ENCODE measurements at places on chromosomes 1 and 21. TPM values are rescaled to one million over a fixed set of nuclear protein-coding genes. Genes with fewer than 3 reads are reported as not detected.

DNA sequence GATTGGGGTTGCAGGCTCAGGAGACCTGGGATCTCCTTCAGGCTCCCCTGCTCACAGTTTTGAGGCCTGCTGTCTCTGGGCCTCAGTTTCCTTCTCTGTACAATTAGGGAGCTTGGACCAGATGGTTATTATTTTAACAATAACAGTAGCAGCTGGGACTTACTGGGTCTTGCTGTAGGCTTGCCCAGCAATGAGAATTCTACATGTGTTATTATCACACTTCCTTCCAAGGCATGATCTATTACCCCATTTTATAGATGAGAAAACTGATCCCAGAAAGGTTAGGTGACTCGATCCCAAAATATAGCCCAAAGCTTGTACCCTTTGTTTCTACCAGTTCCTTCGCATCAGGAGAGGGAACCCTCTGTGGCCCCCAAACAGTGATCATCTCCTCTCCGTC is 153.8 kb downstream of the PTPRU start:
- no peak for DNase-seq

- no peak for DNase-seq
Observed at GRCh38 chr1:236067854-236068454, 3.1 kb upstream of the NID1 start.

GRCh38 chr1:207886227-207886626 is 24.7 kb downstream of the CD34 start:
- DNase-seq = no peak

DNA sequence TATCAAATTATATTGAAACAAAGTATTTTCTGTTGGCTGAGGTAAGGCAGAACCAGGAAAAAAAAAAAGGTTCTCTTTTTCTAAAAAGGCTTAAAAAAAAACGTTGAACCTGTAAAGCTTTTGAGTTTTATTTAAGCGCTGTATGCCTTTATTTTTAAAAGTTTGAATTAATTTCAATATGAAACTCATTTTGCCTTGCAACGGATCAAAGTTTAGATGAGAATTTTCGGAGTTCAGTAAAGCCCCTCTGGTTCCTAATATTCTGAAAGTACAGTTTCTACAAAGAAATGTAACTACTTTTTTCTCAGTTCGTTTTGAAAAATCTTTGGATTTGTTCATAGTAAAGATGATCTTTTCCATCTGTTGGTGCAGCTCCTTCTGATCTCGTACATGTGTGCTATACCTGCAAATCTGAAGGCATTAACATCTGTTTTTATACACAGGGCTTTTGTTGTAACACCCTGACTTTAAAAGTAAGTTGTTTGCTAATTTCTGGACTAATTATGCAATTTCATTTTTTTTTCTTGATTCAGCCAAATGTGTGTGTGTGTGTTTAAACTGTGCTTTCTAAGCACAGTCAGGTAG is 1.7 kb downstream of the ZBTB18 start:
- no peak for DNase-seq

DNA sequence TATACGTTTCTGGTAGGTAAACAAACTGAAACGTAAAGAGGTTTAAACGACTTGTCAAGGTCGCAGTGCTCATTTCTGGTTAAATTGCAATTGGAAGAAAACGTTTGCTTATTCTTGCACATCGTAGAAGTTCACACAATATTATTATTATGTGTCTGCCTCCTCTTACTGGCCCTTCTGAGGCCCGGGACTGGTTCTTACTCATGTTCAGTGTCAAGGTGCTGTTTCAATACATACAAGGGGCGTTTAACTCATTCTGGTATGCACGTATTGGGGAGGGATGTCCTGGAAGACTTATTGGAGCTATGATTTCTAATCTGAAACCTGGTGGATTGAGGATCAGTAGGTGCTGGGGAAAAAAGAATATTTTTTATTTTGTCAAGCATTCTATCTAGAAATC is 932 bp downstream of the RPF1 start:
- no peak for DNase-seq

The WNT3A gene
- 0.14 TPM for polyA plus RNA-seq

- DNase-seq = no peak
Observed at GRCh38 chr1:48687282-48688045, 89.2 kb downstream of the BEND5 start.

The RIPPLY3 gene
- polyA plus RNA-seq = 1.6 TPM

GRCh38 chr1:206891412-206891811 is 5.8 kb upstream of the IL24 start:
- no peak for DNase-seq

The ACTA1 gene
- polyA plus RNA-seq = 1.6 TPM

DNA sequence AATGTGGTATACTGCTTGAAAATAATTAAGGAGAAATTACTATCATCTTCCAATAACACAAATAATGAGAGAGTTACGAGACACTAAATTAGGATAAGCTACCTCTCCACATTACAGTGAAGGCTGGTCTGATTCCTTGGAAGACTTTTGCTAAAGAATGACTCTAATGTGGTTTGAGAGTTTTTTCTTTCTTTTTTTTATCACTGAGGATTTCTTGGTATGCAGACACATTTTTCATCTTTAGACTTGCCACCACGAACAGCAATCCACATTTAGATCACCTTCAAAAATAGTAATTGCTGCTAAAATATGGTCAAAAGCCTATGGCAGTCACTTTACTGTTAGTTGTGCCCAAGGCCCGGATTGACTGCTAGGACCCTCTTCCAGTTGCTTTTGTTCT is 16.6 kb upstream of the TMEM35B start:
- no peak for DNase-seq

The GPBP1L1 gene
- 117 TPM for polyA plus RNA-seq

The UBAP2L gene
- 164 TPM for polyA plus RNA-seq

DNA sequence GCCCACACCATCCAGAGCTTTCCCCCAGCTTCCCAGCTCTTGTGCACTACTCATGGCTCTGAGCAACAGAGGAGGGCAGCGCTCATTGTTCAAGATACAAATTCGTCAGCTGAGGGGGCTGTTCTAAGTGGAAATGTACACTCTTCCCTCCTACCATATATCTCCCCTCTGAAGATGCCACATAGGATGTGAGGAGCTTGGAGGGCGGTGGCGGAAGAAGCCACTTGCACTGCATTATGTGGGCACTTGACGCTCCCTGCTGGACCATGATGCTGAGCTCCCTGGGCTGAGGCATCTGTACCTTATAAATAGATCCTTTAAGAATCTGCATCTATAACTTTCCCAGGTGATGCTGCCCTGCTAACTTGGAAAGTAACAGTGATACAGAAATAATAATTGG is 477.6 kb upstream of the DEPDC1 start:
- no peak for DNase-seq

DNA sequence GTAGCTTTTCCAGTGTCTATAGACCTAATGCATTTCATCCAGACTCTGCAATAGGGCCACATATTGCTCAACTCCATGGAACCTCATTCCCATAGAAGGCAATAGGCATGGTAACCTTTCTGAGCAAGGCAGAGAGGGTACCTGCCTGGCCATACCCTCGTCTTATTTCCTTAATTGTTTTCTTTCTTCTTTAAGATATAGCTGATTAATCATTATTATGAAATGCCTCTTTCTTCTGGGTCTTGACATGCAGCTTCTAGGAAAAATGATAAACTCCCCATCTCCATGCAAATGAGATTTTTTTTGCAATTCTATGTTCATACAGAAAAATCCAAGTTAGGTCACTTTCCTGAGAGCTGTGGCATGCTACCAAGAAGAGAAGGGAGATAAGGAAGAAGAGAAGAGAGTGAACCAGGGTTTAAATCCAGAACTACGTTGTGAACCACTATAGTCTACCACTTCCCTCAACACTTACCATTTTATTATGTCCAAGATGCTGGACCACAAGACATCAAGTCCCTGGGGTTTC is 33.0 kb upstream of the IL20 start:
- no peak for DNase-seq

- DNase-seq = no peak
Observed at GRCh38 chr1:118988186-118989005, at the start of gene TBX15. TSS of gene TBX15 (minus strand) at chr1:118988343. CDS start at chr1:118987795, 548 bp downstream.

DNA sequence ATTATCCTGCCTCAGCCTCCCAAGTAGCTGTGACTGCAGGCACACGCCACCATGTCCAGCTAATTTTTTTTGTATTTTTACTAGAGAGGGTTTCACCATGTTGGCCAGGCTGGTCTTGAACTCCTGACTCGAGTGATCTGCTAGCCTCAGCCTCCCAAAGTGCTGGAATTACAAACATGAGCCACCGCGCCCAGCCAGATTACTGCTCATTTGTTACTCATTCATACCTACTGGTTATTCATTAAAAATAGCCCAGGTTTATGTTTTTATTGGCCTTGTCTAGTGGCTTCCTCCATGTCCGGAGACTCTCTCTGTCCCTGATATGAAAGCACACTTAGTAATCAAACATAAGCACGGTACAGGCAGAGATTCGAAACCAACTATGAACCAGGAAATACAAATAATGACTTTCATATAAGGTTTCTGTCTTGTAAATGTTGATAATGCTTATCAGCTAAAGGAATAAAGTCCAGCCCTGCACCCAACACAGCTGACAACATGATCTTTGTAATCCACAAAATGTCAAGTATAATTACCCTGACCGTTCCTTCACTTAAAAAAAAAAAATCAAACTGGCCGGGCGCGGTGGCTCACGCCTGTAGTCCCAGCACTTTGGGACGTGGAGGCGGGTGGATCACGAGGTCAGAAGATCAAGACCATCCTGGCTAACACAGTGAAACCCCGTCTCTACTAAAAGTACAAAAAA is 50.4 kb upstream of the CXADR start:
- DNase-seq = no peak

DNA sequence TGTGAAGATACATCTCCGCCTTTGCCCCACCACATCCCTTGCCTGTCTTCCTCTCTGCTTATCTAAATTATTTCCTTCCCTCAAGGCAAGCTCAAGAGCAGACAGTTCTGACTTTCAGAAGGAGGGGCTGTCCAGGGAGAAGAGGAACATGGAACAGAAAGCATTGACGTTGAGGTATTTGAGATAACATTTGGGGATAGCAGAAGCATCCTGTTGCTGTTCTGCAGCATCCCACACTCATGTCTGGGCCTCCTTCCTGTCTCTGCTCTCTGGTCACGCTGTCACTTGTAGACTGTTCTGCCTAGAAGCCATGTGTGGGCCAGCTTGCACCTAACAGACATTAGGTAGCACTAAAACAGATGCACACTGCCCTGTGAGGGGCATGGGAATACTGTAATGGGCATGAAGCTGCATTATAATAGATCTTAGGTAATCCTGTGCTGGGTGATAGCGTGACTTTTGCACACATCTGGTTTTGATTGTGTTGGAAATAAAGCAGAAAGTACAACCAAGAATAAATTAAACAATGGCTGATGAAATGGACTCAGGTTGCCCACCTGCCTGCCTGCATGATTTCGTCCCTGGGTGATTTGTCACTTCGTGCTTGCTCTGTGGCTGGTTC is 660 bp upstream of the RD3 start:
- no peak for DNase-seq

- no peak for DNase-seq
Observed at GRCh38 chr1:172699111-172699510, 40.2 kb downstream of the FASLG start.

GRCh38 chr1:5993556-5994491 is 1.6 kb upstream of the NPHP4 start:
- DNase-seq = no peak

The HSD3B1 gene
- 0.13 TPM for polyA plus RNA-seq

The NTMT2 gene
- polyA plus RNA-seq = not detected

DNA sequence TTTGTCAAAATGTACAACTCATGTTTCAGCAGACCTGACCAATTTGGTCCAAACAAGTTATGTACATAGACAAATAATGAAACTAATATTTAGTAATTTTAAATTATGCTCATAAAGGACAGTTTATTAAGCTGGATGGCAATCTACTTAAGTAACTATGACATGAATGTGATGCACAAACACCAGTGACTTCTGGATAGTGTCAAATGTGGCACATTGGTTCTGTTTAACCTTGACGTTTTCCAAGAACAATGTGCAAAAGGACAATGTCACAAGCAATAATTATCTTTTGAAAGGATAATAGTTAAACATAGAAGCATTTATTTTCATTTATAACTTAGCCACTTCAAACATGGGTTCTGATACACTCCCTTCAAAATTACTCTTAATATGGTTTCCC is 80.0 kb downstream of the TRIM33 start:
- no peak for DNase-seq

DNA sequence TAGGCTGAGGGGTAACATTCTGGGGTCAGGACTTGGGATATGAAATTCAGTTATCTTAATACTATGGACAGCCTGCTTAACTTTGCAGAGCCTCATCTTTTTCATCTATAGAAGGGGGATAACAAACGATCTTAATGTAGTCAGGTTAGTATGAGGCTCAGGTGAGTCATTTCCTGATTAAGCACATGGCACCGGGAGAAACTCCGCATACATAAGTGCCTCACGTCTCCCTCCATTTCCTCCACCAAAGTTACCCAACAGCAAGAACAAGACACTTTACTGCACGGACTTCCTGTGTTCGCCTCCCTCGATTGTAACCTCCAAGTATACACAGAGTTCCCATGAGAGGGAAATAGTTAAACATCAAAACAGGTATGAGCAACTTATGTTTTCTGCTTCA is 112.7 kb upstream of the COA6 start:
- no peak for DNase-seq

DNA sequence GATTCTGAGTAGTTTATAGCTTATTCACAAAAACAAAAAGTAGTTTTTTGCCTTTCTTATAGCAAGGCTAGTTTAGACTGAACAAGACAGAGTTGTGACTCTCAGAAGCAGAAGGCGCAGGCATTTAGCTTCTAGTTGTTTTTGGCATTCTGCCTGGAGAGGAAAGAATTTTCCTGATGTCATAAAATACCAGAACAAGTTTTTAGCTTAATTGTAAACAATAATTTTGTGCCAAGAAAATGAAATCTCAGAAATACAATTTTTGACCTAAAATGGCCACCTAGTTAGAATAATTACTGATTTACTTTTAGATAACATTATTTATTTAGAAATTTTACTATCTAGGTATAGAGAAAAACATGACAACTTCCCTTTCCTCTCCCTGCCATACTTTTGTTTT is 1.0 kb downstream of the DNAJB4 start:
- peak; percentile 80 for DNase-seq

DNA sequence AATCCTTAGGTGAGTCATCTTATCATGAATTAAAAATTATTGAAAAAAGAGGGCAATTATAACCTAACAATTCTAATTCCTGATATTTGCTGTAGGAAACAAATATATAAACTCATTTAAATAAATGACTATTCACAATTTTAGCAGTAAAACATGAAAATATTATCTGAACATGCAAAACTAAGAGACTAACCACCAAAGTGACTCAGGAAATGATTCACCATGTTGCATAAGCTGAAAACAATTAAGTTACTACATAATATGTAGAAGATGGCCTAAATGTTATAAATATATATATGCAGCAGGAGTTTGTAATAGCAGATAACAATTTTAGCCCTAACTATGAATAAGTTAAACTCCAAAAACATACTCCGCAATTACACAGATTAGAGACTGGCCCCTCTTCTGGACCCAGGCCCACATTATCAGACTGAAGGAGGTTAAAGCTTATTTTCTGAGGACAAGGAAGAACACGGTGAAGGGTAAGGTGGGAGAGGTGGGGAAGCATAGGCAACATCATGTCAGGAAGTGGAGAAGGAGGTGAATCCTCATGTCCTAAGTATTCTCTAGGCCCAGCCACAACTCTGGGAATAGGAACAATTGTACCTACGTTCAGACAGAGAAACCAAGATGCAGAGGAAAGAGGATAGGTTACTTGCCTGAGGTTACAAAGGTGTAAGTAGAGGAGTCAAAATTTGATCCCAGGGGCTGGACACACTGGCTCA is 15.6 kb upstream of the AIM2 start:
- no peak for DNase-seq

The CLEC20A gene
- polyA plus RNA-seq = 0.13 TPM

The SCCPDH gene
- polyA plus RNA-seq = 59.1 TPM

The LCE1C gene
- polyA plus RNA-seq = not detected

The LAD1 gene
- polyA plus RNA-seq = 36.8 TPM

- no peak for DNase-seq
Observed at GRCh38 chr1:179036844-179037465, 11.3 kb downstream of the FAM20B start.

Data from right renal cortex interstitium (tissue), 3 donors.